ENCODE measurements at places on chromosomes 16 and 17. TPM values are rescaled to one million over a fixed set of nuclear protein-coding genes. Genes with fewer than 3 reads are reported as not detected.

PPY gene
- 51.6 TPM for total RNA-seq

RCVRN gene
- not detected for total RNA-seq

DNA sequence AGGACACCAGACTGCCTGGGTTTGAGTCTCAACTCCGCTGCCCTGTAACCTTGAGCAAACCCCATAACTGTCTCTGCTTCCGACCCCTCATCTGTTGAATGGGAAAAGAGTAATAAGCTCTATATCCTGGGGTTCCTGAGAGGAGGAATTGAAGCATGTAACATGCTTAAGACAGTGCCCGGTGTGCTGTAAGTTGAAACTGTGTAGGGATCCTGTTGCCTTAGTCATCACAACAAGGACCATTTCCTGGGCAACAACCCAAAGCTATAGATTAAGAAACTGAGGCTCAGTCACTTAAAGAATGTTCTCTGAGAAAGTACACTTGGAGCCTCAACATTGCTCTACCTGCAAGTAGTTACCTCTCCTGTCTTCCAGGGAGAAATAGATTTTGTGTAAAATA, 23.0 kb downstream of the CDH13 start:
- no peak overlapping the region for H3K27ac ChIP-seq
- no peaks in the 10 kb centered on the region for H3K4me1 ChIP-seq

DNA sequence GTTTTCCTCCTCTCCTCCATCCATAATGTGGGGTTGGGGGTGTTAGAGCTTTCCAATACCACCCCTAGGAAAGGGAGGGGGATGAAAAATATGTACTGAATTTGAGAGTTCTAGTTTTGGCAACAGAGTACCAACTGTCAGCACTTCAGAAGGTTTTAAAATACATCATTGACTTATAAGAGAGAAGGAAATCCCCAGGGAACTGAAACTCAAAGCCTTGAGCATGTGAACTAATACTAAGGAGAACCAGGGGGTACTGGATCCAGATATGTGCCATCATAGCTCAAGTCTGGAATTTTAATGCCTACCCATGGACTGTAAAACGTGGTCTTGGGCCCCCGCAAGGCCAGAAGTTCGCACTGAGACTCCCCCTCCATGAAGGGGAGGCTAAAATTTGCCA, 15.8 kb downstream of the CACNG5 start:
- no peaks in the 10 kb centered on the region for H3K36me3 ChIP-seq
- H3K4me3 ChIP-seq, result no peak overlapping the region
- no peak for DNase-seq
- H3K4me1 ChIP-seq, result no peaks in the 10 kb centered on the region
- H3K27me3 ChIP-seq, result no peaks in the 10 kb centered on the region
- no peak overlapping the region for H3K27ac ChIP-seq

- no peak overlapping the region for H3K4me3 ChIP-seq
- no peaks in the 10 kb centered on the region for H3K27me3 ChIP-seq
- DNase-seq, result peak; percentile 25
- H3K27ac ChIP-seq, result peak overlapping the region; percentile 47
- no peaks in the 10 kb centered on the region for H3K36me3 ChIP-seq
- H3K4me1 ChIP-seq, result peaks cover 28% of the 10 kb centered on the region
Observed at GRCh38 chr17:28178800-28179199, 136.3 kb downstream of the NLK start.

GRCh38 chr16:83906683-83907082, 7.8 kb downstream of the MLYCD start:
- no peaks in the 10 kb centered on the region for H3K36me3 ChIP-seq
- DNase-seq, result no peak
- peaks cover 34% of the 10 kb centered on the region for H3K4me1 ChIP-seq
- no peaks in the 10 kb centered on the region for H3K27me3 ChIP-seq
- H3K27ac ChIP-seq, result no peak overlapping the region

GRCh38 chr16:35692824-35693223, 2233.4 kb downstream of the TP53TG3F start:
- H3K27ac ChIP-seq, result no peak overlapping the region
- no peaks in the 10 kb centered on the region for H3K27me3 ChIP-seq
- H3K36me3 ChIP-seq, result no peaks in the 10 kb centered on the region

DNA sequence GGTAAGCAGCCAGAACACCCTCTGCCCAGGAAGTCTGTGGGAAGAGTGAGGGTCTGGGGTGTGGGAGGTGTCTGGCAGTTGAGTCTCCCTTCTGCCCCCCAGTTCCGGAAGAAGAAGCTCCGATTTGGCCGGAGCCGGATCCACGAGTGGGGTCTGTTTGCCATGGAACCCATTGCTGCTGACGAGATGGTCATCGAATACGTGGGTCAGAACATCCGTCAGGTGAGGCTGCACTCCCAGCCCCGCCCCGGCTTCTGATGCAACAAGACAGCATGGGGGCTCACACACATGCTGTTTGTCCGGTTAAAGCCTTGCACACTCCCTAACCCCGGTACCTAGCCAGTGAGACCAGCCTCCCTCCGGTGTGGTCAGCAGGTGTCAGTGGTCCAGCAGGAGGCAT, 4.0 kb upstream of the HSD3B7 start:
- H3K27ac ChIP-seq, result no peak overlapping the region
- H3K4me3 ChIP-seq, result no peak overlapping the region
- H3K27me3 ChIP-seq, result no peaks in the 10 kb centered on the region

CCL14 gene
- total RNA-seq, result 6.0 TPM

DNA sequence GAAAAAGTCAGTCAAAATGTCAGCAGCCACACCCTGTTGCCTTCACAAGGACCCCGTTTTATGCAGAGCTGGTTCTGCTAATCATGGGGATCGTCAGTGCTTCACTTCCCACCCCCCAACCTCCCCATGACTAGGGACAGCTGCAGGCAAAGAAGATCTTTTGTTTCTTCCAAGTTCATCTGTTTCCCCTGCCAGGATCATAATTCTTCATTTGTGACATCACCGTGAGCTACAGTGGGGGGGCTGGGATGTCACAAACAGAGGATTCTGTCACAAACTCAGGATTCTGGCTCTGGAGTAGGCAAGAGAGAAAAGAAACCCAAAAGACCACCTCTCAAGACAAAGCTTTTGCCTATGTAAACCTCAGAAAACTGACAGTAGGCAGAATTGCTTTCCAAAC, 24.7 kb downstream of the DNAJC7 start:
- no peaks in the 10 kb centered on the region for H3K27me3 ChIP-seq
- no peaks in the 10 kb centered on the region for H3K4me1 ChIP-seq
- H3K4me3 ChIP-seq, result no peak overlapping the region
- no peak overlapping the region for H3K27ac ChIP-seq
- no peak for DNase-seq
- H3K36me3 ChIP-seq, result peaks cover 18% of the 10 kb centered on the region

DNA sequence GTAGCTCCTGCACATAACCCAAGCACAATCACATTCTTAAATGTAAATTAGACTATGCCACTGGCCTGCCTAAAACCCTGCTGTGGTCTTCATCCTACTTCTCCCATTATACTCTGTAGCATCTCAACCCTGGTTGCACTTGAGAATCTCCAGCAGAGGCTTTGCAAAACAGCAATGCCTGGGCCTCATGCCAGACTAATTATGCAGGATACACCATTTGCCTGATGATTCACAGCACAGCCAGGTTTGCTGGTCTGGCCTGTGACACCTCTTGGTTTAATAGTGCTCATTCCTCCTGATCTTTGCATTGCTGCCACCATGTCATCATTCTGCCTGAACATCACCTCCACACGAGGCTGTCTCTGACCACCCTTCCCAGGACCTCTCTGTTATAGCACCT, 491.9 kb upstream of the TOM1L1 start:
- no peaks in the 10 kb centered on the region for H3K36me3 ChIP-seq
- no peaks in the 10 kb centered on the region for H3K4me1 ChIP-seq
- H3K27ac ChIP-seq, result no peak overlapping the region
- no peaks in the 10 kb centered on the region for H3K27me3 ChIP-seq

DNA sequence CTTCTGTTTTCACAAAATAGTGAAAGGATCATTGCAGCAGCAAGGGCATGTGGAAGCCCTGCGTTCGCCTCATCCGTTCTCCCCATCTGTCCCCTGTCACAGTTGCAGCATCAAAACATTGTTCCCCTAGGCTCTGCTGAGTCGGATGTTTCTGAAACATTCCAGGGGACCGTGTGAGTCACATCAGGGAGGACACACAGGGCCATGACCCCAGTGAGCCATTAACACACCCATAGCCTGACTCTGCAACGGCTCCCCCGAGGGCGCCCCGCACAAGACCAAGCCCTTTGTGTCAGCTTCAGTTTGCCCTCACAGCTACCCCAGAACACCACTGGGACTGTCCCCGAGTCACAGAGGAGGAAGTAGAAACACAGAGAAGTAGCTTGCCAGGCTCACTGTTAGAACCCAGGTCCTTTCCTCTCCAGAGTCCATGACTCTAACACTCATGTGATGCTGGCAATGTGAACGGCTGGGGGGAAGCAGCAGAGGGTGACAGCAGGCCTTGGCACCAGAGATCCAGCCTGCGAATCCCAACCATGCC, 63.3 kb upstream of the HSBP1 start:
- no peak overlapping the region for H3K27ac ChIP-seq
- no peaks in the 10 kb centered on the region for H3K4me1 ChIP-seq
- H3K27me3 ChIP-seq, result no peaks in the 10 kb centered on the region
- no peak overlapping the region for H3K4me3 ChIP-seq

BCL6B gene
- 1.6 TPM for total RNA-seq

DNA sequence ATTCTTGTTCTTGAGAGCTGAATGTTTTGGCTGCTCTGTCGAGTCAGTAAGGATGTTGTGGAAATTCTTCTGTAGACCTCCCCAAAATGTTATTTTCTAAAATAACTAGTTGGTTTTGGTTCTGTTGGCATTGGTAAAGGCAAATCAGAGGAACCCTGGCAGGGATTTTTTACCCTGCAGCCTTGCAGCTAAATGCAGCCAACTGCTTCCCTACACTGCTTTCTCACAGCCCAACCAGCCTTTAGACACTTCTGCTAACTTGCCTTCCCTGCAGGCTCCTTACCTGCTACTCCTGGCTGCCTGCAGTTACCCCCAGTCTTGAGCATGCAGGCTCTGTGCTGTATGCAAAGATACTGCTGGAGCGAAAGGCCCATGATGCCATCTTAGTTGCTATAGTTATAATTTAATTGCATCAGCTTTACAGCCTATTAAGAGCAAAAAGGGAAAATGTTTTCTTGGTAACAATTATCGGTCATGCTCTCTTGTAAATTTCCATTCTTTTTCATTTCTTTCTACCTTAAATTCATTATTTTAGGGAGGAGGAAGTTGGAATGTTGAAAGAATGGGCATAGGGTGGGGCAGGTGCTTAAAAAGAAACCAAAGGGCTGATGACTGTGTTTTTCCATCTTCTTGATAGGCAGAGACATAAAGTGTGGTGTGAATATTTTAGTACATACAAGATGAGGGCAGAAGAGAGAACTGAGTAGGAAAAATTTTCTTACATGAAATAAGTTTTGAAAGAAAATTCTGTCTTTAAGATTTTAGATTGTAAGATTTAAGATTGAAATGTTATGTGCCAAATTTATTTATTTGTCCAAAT, 20.0 kb downstream of the NUP93 start:
- peaks cover 15% of the 10 kb centered on the region for H3K4me1 ChIP-seq
- no peaks in the 10 kb centered on the region for H3K36me3 ChIP-seq

KRTAP9-4 gene
- not detected for total RNA-seq

- H3K36me3 ChIP-seq, result no peaks in the 10 kb centered on the region
- H3K4me3 ChIP-seq, result no peak overlapping the region
- peaks cover 13% of the 10 kb centered on the region for H3K4me1 ChIP-seq
- peak overlapping the region; percentile 29 for H3K27ac ChIP-seq
- no peaks in the 10 kb centered on the region for H3K27me3 ChIP-seq
Observed at GRCh38 chr17:72117535-72118334, 3.1 kb upstream of the SOX9 start.

PTGES3L gene
- total RNA-seq, result not detected

GRCh38 chr16:70348991-70349390, 2.3 kb downstream of the DDX19A start:
- H3K27ac ChIP-seq, result no peak overlapping the region
- peaks cover 5% of the 10 kb centered on the region for H3K36me3 ChIP-seq
- H3K4me1 ChIP-seq, result peaks cover 34% of the 10 kb centered on the region
- no peak overlapping the region for H3K4me3 ChIP-seq
- DNase-seq, result no peak

DNA sequence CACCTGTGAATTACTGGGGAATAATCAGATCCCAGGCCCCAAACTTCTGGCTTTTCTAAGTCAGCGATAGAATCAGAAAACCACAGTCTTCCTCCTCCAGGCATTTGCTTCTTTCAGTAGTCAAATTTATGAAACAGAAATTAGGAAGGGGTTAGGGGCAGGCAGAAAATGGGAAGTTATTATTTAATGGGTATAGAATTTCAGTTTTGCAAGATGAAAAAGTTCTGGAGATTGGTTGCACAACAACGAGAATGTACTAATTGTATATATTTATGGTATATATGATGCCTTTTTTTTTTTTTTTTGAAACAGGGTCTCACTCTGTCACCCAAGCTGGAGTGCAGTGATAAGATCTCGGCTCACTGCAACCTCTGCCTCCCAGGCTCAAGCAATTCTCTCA, 23.5 kb downstream of the ORC6 start:
- no peaks in the 10 kb centered on the region for H3K27me3 ChIP-seq
- H3K4me3 ChIP-seq, result no peak overlapping the region
- no peaks in the 10 kb centered on the region for H3K4me1 ChIP-seq
- DNase-seq, result no peak
- H3K36me3 ChIP-seq, result no peaks in the 10 kb centered on the region

SOX8 gene
- total RNA-seq, result 3.3 TPM

RHBDL1 gene
- 4.3 TPM for total RNA-seq

BIRC5 gene
- total RNA-seq, result not detected

GRCh38 chr16:22757202-22757601, 56.8 kb upstream of the HS3ST2 start:
- no peak overlapping the region for H3K27ac ChIP-seq
- no peaks in the 10 kb centered on the region for H3K36me3 ChIP-seq
- no peaks in the 10 kb centered on the region for H3K4me1 ChIP-seq

JPH3 gene
- total RNA-seq, result not detected

KIFC3 gene
- 205 TPM for total RNA-seq
